Activated CD4-positive, alpha-beta T cell treated with anti-CD3 and anti-CD28 coated beads for 1 hour (primary cell): ENCODE measurements at places on chromosomes 1 and 21.

DNA sequence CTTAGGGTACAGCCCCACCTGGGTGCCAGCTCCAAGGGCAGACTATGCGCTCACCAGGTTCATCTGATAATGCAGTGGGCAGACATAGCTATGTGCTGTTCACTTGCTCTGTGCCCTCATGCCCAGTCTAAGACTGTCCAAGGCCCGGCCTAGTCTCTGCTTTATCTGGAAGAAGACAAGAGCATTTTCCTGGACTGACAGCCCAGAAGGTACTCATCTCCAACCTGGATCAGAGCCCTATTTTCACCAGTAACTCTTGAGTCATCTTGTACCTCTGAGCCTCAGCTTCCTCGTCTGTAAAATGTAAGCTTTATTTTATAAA is 28.5 kb upstream of the LRRC8C start:
- DNase-seq = no peak

DNA sequence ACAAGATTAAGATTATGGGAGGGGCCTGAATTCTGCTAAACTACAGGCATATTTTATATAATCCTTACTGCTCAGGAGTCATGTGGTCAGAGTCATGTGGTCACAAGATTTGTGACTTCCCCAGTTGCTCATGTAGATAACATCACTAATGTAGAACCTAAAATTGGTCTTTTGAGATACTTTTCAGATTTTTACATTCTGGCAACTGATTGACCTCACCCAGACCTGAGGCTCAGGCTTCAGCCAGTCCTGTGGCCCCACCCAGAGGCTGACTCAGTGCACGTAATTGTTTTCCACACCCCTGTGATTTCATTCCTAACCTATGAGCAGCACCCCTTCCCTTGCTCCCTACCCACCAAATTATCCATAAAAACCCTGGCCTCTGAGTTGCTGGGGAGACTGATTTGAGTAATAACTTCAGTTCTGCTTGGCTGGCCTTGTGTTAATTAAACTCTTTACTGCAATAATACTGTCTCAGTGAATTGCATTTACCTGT is 41.7 kb upstream of the ZNF326 start:
- DNase-seq = peak; percentile 9

- no peak for DNase-seq
Measured at GRCh38 chr1:226725897-226726267, 13.2 kb downstream of the ITPKB start.

DNA sequence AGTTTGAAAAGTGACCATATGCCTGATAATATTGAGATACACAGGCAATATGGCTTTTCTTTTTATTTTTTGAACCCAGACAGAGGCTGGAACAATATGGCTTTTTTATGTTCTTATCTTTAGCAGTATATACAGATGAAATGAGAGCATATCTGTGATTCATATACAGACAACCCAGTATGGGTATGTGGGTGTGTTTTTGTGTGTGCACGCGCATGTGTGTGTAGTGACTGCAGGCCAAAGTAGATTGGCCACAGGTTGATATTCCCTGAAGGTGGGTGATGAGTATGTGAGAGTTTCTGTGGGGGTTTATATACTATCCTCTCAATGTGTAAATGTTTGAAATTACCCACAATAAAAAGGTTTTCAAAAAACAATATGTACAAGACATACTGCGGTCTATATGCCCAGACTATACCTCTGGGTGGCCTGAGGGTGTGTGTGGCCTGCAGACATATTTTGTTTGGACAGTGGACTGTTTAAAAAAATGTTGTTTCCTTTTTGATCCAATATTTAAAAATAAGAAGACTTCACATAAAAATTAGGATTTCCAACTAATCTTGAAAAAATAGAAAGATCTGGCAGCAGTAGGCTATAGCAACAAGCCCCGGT is 26.3 kb upstream of the TIAM1 start:
- DNase-seq = no peak

- DNase-seq = no peak
Measured at GRCh38 chr1:41447995-41448770, 36.3 kb downstream of the EDN2 start.

DNA sequence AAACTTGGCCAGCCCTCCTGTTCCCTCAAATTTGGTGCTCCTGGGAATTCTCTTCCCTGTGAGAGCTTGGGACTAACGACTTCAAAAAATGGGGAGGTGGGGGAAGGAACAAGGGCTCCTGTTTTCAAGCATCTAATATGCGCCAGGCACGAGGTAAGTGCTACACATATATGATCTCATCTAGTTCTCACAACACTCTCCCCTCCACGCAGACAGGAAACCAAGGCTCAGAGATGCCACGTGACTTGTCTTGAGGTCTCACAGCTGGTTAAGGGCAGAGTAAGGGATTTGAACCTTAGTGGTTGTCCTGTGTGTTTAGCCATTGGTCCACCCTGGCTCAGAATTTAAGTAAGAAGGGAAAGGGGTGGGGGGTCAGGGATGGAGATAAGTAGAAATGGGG is 125.9 kb downstream of the DMRTB1 start:
- peak; percentile 19 for DNase-seq

DNA sequence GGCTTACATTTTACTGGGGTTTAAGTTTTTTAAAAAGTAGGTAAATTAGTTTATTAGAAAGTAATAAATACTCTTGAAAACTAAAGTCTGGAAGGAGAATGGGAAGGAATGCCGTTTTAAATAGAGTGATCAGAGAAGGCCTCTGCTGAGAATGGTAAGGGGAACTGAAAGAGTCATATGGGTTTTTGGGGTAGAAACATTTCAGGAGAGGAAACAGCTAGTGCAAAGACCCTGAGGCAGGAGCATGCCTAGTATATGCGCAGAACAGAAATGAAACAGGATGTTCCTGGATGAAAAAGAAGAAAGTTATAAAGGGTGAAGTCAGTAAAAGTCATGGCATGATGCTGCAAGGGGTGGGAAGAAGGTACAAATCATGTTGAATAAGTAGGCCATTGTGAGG is 38.9 kb downstream of the ZC3H11B start:
- no peak for DNase-seq

GRCh38 chr1:12143631-12144155 is 23.1 kb upstream of the TNFRSF1B start:
- DNase-seq = no peak

GRCh38 chr1:115668579-115668978 is 26.8 kb downstream of the VANGL1 start:
- no peak for DNase-seq

DNA sequence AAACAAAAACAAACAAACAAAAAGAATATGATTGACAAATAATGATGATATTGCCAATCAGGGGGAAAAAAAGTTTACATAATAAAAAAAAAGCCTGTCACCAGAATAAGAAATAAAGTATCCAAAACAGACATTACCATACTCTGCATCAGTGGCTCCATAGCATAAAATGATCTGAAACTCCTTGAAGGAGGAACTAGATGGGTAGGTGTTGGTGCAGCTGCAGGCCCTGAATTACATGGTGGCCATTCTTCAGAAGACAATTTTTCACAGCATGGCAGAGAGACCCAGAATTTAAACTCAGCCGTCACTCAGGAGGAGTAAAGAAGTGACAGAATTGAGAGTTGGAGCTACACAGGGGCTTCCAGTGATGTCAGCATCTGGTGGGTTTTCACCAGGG is 60.2 kb downstream of the GLUL start:
- no peak for DNase-seq

DNA sequence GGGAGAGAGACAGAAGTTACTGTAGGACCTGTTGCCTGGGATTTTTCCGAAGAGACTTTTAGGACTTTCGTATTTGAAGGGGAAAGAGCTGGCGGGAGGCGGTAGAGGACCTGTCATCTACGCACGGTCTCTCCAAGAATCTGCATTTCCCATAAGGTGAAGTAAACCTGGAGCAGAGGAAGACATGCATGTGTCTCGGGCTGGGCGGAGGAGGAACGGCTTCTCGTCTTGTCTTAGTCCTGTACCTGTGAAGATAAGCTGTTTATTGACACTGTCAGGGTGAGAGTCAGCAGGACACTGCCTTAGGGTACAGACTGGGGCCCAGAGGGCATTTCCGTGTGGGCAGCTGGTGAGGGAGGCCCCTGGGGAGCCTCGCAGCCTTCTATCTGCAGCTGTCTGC is 123.4 kb upstream of the COL6A1 start:
- no peak for DNase-seq

DNA sequence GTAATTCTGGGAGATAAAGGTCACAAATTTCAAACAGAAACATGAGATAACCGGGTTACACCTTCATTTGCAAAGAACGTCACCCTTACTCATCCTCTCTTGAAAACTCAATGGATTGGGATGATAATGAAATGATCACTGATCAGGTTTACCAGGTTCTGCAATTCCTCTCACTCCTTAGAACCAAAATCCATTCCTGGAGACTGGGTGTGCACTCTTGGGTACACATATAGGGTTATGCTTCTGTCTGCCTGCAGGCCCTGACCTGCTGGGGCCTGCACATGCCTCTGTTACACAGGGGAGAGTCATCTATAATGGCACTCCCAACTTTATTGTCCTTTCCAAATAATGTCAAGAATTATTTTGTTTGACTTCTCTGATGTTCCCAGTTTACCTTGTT is 8.3 kb downstream of the SUSD4 start:
- DNase-seq = no peak

DNA sequence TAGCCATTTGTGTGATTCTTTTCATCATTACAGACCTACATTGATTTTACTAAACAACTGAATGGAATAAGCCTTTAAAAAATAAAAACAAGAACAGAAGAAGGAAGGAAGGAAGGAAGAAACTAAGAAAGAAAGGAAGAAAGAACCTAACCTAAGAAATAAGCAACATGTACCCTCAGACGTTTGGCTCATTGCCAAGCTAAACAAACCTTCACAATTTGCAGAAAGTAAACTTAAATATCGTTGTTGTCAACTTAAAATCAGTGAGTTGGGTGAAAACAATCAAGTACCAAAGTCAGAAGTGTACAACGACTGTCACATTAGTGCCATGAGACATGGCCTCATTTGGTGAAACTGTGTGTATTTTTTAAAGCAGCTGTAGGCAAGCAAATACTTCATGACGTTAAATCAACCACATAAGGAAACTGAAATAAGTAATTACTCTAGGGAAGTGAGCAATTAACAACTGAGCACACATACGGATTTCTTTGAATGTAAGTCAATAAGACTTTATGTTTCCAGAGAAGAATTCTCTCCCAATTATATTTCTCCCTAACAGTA is 313.1 kb upstream of the TMPRSS15 start:
- DNase-seq = no peak

DNA sequence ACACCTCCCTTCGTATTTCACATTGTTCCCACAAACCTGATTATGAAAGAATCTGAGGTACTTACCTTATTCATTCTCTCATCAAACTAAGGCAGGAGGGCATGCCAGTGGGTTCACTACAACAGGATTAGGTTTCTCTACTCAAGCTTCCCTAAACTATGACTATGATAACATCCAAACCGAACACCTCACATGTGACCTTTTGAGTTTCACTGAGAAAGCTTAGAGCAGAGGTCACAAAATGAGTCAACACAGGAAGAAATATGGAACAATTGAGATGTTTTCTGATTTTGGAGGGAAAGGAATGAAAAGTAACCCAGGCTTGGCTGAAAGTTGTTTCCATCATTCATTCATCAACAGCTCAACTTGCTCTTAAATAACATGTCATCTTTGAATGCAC is 24.1 kb downstream of the UBR4 start:
- no peak for DNase-seq
